ENCODE measurements at places on chromosomes 1 and 21. TPM values are rescaled to one million over a fixed set of nuclear protein-coding genes. Genes with fewer than 3 reads are reported as not detected.

The KCND3 gene
- total RNA-seq: 2.3 TPM

DNA sequence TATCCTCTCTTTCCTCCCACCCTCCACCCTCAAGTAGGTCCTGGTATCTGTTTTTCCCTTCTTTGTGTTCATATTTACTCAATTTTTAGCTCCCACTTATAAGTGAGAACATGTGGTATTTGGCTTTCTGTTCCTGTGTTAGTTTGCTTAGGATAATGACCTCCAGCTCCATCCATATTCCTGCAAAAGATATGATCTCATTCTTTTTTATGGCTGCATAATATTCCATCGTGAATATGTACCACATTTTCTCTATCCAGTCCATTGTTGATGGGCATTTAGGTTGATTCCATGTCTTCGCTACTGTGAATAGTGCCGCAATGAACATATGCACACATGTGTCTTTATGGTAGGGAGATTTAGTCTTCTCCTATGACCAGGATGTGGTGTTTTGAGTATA is 14.5 kb downstream of the OLIG2 start:
- DNase-seq: no peak

The DNASE2B gene
- total RNA-seq: not detected

The LCE1A gene
- total RNA-seq: not detected

DNA sequence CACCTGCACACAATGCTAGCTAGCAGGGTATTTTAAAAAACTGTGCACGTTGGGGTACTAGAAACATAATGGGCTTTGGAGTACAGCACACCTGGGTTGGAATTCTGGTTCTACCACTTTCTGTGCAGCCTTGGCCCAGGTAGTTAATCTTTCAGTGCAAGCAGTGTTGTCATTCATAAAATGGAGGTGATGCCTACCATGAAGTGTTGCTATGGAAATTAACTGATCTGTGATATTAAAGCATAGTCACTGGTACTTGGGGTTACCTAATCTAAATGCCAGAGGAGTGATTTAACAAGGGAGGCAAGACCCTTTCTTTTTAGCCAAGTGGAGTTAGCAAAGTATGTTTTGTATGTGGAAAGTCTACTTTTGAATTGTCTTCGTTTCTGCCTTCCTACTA is 18.0 kb downstream of the ATP1B1 start:
- DNase-seq: no peak

- no peak for DNase-seq
These were observed 380.3 kb downstream of the PLPP3 start for GRCh38 chr1:56199061-56199460.

The AMY1A gene
- total RNA-seq: not detected

- no peak for DNase-seq
These were observed 30.5 kb upstream of the FGGY start for GRCh38 chr1:59266180-59266926.

The SPRR2G gene
- total RNA-seq: not detected

- no peak for DNase-seq
These were observed 9.9 kb upstream of the QSOX1 start for GRCh38 chr1:180144659-180145357.

- peak; percentile 38 for DNase-seq
These were observed 5.9 kb downstream of the SELENON start for GRCh38 chr1:25805863-25806225.

DNA sequence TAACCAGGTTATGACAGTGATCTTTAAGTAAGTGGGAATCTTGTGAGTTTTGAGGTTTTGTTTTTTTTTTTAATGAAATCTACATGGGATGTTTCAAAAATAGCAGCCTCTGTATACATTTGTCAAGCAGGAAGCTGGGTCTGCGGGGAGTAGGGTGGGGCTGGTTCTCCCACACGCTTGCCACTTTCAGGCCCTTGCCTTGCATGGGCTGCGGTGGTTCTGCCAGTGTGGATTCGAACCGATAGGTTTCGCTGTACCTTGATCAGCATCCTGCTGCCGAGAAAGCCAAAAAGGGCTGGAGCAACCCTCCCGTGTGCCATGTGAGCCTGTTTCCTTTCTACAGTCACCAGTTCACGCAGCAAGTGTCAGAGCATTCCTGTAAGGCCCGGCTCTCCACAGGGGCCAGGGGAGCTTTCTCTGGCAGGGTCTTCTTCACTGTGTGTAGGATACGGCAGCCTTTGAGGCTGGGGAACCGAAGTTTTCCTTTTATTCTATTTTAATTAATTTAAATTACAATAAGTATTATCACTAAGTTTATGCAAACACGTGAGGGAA is 79.2 kb upstream of the SAMD11 start:
- no peak for DNase-seq

The SYCP1 gene
- not detected for total RNA-seq

The PCSK9 gene
- 1.0 TPM for total RNA-seq

DNA sequence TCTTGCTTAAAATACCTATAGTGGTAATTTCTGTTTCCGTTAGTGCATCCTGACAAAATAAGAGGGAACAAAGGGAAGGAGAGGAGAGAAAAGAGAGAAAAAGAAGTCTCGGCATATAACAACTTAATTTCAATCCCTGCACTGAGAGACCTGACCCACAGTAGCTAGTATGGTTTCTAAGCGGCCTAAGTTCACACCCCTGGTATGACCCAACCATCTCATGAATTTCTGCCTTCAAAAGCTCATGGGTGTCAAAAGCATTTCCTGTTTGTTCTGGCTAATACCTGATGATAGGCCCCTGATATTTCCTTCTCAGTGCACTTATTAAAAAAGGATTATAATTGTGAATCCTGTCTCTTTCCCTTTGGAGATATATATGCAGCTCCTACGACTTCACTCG is 32.1 kb upstream of the RGS1 start:
- no peak for DNase-seq

DNA sequence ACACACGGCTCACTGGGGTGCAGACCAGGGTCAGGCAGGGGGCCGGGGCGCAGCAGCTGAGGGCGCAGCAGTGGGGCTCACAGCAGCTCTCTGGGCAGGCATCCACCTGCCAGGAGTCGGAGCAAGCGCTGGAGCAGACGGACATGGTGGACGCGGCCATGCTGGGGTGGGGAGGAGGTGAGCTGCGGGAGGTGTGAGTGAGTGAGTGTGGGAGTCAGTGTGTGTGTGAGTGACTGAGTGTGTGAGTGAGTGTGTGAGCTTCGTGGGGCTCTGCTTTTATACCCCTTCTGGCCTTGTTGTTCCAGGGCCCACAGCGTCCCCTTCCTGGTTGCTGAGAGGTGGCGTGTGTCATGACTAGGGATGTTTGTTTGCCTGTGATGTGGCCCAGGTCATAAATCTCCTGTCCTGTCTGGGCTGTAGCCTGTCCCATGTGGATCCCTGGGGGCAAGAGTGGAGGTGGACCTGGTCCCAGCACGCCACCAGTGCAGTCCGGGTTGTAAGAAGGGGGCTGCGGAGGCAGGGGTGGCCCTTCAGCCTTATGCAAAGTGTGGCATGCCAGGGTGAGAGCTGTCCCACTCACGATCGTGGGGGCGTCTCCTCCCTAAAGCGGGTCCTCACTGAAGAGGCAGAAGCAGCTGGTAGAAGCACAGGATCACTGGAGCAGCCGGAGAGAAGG is at the start of gene KRTAP10-1:
Gene KRTAP10-1, minus strand, starts transcription at position 205 of the 676 bp plus-strand sequence. Its CDS starts 45 bp downstream, at position 160.
- DNase-seq: no peak

The ASTN1 gene
- 0.17 TPM for total RNA-seq

GRCh38 chr1:43414634-43415223 is 25.0 kb downstream of the SZT2 start:
- DNase-seq: peak; percentile 41

DNA sequence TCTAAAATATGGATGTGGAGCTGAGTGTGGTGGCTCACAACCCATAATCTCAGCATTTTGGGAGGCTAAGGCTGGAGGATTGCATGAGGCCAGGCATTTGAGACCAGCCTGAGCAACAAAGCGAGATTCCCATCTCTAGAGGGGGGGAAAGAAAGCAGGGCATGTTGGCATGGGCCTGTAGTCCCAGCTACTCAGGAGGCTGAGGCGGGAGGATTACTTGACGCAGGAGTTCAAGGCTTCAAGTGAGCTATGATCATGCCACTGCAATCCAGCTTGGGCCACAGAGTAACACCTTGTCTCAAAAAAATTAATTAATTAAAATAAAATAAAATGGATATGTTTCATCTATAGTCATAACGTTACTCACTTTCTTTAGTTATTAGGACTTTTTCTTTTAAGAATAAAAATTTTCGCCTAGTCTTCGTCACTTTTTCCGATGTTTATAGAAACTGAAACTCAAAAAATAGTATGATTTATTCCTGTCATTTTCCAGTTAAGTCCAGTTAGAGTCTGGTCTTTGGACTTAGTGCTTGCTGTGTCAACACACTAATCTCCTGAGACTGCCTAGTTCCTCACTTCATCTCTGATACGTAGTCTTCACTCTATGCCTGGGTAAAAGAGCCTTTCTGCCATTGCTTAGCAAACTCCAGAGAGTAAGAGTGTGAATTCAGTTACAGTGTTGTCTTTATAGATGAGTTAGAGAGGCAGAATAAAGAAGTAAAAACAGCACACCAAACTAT is 28.0 kb downstream of the IARS2 start:
- DNase-seq: no peak

The ALX3 gene
- not detected for total RNA-seq

DNA sequence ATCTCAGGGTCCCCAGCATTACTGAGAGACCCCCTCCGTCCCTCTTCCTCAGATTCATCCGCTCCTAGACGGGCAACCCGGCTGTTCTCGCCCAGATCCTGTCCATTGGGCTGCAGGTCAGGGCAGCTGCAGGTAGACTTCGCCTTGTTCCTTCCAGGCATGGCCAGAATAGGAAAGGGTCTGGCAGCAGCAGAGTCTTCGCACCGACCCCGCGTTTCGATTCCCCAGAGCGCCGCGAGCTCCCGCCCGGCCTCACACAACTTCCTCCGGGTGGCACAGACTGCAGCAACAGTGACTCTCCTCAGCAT is 265 bp downstream of the NRDC start:
- DNase-seq: no peak

- no peak for DNase-seq
These were observed 10.4 kb downstream of the COL18A1 start for GRCh38 chr21:45415188-45415942.

The SPOCD1 gene
- 47.2 TPM for total RNA-seq

The TAS1R1 gene
- under 0.01 TPM for total RNA-seq

DNA sequence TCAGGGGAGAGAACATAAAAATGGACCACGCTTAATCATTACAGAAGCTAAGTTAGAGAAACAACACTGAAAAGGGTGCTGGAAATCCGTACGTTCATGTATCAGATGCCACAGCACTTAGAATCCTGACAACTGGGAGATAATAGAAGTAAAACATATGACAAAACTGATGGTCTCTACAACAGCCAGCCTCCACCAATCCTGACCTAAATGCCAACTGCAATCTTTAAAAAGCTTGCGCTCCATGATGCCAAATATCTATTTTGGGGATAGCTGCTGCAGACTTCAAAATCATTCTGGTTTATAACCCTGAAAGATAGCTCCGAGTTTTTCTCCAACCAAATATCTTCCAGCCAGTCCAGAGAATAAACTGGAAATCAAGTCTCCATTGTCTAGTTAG is 178.3 kb downstream of the RERE start:
- DNase-seq: no peak

The RALGPS2 gene
- total RNA-seq: 59.6 TPM

The HES3 gene
- total RNA-seq: not detected

The MRAP gene
- 0.26 TPM for total RNA-seq

- no peak for DNase-seq
These were observed 205.5 kb upstream of the C1orf105 start for GRCh38 chr1:172215006-172215405.

DNA sequence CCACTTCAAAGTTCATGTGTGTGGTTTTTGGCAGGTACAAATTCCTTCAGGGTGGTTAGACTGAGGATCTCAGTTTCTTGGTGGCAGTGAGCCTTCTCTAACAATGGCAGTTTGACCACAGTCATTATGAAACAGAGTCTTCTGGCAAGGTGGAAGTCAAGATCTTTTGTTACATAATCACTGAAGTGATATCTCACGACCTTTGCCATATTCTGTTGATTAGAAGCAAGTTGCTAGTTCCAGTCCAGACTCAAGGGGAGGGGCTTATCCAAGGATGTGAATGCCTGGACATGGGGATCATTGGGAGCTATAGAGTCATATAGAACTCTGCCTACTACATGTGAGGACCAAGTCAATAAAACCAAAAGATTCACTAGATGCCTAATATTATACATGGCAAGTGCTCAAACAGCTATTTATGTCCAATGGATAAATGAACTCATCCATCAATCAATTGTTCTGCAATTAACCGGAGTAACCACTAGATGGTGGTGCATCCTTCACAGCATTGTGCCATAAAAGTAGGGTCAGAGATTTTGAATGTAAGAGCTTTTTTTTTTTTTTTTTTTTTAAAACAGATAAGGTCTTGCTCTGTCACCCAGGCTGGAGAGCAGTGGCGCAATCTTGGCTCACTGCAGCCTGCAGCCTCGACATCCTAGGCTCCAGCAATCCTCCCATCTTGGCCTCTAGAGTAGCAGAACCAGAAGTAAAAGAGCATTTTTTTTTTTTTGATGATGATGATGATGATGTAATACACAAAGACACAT is 131.9 kb downstream of the CRB1 start:
- peak; percentile 69 for DNase-seq
